Mammary epithelial cell (primary cell): ENCODE measurements at places on chromosomes 6 and 20.

DNA sequence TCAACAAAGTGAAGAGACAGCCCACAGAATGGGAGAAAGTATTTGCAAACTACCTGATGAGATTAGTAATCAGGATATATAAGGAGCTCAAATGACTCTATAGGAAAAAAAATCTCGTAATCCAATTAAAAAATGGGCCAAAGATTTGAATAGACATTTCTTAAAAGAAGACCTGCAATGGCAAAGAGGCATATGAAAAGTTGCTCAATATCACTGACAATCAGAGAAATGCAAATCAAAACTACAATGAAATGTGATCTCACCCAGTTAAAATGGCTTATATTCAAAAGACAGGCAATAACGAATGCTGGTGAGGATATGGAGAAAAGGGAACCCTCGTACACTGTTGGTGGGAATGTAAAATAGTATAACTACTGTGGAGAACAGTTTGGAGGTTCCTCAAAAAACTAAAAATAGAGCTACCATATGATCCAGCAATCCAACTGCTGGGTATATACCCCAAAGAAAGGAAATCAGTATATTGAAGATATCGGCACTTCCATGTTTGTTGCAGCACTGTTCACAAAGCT lies 65.0 kb downstream of the TOX2 start:
- no peak for DNase-seq

DNA sequence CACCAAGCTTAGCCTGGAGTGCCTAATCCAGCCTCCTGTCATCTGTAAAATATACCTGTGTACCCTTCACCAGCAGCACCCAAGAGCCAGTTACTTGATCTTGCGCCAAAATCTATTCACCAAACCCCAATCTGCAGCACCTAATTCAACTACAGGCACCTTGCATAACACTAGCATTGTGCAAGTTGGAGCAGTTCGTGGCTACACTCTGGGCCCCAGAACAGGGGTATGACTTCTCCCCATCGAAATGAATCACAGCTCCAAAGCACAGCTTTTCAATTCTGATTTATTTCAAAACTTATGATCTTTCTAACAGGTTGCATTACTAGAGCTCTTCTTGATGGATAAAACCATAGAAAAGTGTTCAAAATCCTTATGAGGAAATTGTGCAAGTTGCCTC lies 100.4 kb upstream of the TCF21 start:
- peak; percentile 23 for DNase-seq

GRCh38 chr20:24981790-24982189 lies 10.8 kb downstream of the APMAP start:
- DNase-seq = no peak

DNA sequence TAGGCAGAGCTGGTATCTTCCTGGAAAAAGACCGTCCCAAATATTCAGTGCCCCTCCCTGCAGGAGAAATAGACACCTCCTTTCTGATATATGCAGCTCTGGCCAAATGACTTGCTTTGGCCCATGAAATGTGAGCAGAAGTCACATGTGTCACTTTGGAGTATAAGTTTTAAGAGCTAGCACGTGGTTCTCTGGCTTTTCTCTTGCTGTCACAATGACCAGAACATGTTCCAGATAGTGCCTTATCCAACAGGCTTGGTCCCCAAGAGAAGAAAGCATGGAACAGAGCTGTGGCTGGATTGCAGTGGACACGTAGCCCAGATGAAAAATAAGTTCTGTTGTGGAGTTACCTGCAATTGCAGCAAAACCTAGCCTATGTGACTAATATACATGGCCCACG lies 40.4 kb downstream of the UNC5CL start:
- no peak for DNase-seq

GRCh38 chr6:52019092-52019491 lies 68.3 kb downstream of the PKHD1 start:
- DNase-seq = no peak

- no peak for DNase-seq
Measured at GRCh38 chr6:157478926-157479325, 97.9 kb downstream of the ZDHHC14 start.

DNA sequence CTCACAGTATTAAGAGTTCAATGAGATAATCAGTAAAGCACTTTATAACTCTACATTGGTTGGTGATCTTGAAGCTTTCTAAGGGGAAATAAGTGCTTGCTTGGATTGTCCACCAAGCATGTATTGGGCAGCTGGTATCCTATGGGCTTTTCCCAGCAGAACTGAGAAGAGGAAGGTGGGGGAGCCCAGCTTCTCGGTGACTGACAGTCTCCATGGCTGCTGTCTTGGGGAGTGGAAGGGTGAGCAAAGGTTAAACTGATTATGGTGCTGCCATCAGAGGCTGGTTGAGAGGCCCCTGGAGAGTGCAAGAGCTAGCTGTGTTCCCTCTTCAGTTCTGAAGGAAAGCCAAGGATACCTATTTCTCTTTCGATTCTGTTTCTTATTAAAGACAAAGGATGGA lies 35.5 kb upstream of the ADTRP start:
- DNase-seq = no peak

DNA sequence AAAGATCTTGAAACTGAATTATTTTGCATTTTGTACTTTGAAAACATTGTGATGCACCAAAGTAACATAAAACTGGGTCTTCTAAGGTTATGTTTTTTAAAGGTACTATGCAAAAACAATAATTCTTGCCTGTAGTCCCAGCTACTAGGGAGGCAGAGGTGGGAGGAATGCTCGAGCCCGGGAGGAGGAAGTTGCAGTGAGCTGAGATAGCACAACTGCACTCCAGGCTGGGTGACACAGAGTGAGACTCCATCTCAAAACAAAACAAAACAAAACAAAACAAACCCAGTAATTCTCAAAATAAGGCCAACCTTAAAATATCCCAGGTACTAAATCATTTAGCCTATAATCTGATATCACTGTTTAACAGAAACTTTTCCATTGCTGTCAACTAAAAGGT lies 269.6 kb downstream of the KHDC1L start:
- DNase-seq = no peak
